ENCODE measurements at places on chromosomes 7 and 10.

- no peak for DNase-seq
Measured at GRCh38 chr7:21915140-21915539, 30.6 kb downstream of the CDCA7L start.

DNA sequence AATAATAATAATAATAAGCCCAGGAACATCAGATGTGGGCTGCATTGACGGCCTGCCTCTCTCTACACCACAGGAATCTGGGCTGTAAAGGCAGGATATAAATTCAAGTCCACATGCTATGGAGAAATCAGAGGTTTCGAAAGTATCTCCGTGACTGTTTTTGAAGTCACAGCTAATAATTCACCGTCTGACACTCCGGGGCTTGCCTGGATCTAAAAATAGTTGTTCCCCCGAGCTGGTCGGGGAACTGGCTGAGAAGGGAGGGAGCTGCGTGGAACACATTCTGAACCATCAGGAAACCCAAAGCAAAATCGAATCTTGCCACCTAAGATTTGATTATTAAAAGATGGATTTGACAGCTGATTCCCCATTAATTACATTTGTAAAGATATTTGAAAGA is 35.4 kb downstream of the KLF6 start:
- DNase-seq: no peak

DNA sequence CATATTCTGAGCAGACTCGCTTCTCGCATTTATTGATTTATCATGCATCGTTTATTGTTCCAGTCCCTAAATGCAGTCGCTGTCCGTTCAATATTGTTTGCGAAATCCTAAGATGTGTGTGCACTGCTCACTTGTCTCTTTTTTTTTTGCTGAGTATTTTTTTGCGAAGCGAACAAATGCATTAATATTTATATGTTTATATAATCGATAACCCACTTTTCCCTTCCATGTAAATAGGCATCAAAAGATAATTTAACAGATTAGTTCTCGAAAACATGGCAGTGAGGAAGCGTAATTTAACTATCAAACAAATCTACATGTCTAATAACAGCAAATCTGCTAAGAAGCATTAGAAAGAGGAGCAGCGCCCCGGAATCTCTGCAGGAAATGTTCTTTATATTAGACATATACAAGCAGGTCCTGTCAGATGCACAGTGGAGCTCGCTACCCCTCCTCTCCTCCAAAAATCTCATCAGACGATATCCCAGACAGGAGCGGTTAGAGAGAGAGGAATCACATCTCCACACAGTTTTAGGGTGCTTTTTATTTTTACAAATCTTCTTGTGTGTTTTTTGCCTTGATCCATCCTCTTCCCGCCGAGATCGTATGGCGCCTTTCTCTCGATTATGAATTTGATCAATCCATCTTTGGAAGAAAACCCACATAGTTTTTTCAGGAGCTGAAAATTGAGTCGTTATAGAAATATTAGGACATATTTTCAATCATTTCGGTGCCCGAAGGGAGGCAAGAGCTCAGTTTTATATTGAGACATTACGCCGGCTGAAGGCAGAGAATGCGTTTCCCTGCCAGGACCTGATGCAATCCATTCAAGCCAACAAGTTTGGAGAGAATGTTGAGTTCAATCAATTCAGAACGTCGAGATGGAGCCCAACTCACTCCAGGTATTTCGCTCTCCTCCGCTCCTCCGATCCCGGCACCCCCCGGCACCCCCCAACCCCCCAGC is at the start of gene ARID5B:
TSS of gene ARID5B (plus strand) at position 871 of the 964 bp plus-strand sequence. CDS start at position 882, 11 bp downstream.
- DNase-seq: peak; percentile 84

GRCh38 chr7:15086131-15086611 is 183.6 kb upstream of the DGKB start:
- DNase-seq: no peak

DNA sequence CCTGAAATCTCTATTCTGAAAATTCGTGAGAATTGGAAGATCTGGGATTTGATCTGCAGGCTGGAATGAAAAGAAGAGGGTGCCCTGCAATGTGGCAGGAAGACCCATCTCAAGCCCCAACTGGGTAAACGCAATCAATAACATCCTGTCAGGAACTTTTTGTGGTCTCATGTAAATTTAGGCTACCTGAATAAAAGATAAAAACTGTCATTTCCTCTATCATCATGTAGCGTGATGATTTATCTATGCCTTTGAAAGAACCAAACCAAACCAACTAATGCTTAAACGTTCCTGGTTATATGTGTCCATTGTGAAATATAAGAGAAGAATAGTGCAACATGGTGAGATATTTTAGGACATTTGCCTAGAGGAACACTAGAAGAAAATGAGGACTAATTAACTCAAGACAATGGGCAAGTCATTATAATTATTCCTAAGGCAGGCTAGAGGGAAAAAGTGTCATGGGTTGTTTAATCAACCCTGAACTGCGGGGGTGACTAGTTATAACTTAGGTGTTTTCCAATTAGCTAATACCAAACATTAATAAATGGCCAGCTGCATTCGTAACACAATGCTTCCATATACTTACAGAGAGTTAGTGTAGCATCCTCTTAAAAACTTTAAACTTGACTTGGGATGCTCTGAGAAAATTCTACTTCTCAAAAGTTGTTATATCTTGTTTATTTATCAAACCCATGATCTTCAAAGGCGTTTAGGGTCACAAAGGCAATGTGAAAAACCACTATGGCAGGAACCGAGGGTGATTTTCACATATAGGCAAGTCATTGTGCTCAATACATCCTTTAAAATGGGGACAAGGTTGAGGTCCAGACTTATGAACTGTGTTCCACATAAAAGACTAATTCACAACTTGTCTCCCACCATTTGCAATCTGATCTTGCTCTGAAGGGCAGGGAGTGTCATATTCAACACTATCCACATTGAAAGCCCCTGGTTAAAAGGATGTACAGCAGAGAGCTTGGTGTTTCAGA is 48.6 kb upstream of the ADO start:
- no peak for DNase-seq

DNA sequence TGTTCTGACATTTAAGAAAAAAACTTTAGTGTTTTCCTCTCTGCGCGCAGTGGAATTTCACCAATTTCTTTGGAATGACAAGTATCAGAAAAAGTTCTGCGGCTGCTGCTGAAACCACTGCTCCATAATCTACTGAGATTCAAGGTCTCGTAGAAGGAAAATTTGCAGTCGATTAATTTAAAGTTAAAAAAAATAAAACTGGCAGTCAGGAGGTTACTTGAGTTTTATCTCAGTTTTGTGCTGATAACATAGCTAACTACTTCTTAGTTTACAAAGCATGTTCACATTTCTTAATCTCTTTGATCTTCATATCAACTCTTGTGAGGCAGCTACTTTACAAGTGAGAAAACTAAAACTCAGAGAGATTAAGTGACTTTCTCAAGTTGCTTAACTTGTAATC is 18.2 kb upstream of the CALD1 start:
- no peak for DNase-seq

GRCh38 chr7:45967591-45968157 is 46.6 kb upstream of the IGFBP3 start:
- DNase-seq: no peak

DNA sequence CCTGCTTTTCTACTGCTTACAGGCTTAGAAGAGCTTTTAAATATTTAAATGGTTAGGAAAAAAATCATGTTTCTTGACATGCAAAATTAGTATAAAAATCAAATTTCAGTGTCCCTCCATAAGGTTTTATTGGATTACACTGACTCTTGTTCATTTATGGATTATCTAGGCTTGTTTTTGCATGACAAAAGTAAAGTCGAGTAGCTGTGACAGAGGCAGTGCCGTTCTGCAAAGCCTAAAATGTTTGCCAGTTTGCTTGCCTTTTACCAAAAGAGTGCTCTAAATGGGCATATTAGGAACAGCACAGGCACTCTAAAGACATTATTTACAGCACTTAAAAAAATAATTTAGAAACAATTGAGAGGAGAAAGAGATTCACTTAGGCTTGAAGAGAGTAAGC is 139.6 kb downstream of the TSPAN12 start:
- no peak for DNase-seq

- no peak for DNase-seq
Measured at GRCh38 chr10:112603062-112603461, 156.0 kb downstream of the VTI1A start.

- DNase-seq: no peak
Measured at GRCh38 chr10:86258499-86258898, 108.1 kb downstream of the GRID1 start.

DNA sequence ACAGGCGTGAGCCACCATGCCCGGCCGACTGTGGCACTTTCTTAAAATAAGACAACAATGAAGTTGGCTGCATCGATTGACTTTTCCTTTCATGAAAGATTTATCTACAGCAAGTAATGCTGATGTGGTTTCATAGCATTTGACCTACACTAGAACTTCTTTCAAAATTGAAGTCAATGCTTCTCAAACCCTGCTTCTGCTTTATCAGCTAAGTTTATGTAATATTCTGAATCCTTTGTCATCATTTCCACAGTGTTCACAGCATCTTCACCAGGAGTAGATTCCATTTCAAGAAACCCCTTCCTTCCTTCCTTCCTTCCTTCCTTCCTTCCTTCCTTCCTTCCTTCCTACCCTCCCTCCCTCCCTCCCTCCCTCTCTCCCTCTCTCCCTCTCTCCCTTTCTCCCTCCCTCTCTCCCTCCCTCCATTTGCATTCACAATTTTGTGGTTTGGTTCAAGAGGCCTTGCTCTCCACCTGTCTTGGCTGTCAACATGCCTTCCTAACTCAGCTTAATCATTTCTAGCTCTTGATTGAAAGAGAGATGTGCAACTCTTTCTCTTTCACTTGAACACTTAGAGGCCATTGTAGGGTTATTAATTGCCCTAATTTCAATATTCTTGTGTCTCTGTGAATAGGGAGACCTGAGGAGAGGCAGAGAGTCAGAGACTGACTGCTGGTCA is 52.1 kb downstream of the HDAC9 start:
- no peak for DNase-seq

Measured in retina (tissue), 1 donor.